ENCODE measurements at places on chromosomes 16 and 17. TPM values are rescaled to one million over a fixed set of nuclear protein-coding genes. Genes with fewer than 3 reads are reported as not detected.

The GPRC5C gene
- 37.2 TPM for total RNA-seq

The ACSM5 gene
- 1.5 TPM for total RNA-seq

The RTN4RL1 gene
- 3.2 TPM for total RNA-seq

DNA sequence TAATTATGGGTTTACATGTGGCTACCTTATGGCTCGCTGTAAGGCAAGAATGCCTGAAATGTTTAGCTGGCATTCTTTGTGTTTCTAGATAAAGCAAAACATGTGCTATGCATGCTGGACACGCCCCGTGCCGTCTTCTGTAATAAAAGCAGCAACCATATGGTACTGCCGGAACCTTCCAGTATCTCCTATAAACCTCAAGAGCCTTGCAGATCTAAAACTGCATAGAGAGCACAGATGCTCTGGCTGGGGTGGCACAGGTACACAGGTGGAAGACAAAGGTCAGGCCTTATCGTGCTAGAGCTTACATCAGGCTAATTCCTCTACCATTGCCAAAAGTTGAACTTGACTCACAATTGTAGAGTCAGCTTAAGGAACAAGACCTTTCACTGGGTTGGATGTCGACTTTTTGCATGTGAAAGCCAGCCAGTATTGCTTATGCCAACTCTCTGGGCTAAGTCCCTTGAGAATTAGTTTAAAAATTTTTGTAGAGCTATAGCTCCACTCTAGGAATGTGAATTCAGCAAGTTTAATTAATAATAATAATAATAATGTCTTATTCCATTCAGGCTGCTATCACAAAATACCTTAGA, 187.4 kb upstream of the CACNG5 start:
- no peak for DNase-seq

The TPSG1 gene
- 0.30 TPM for total RNA-seq

The TSEN54 gene
- 6.1 TPM for total RNA-seq
